HuH-7.5 (cell line): ENCODE measurements at places on chromosomes 1 and 21.
A peak's percentile ranks its signal among the peaks of the same experiment; 100 is the strongest.

DNA sequence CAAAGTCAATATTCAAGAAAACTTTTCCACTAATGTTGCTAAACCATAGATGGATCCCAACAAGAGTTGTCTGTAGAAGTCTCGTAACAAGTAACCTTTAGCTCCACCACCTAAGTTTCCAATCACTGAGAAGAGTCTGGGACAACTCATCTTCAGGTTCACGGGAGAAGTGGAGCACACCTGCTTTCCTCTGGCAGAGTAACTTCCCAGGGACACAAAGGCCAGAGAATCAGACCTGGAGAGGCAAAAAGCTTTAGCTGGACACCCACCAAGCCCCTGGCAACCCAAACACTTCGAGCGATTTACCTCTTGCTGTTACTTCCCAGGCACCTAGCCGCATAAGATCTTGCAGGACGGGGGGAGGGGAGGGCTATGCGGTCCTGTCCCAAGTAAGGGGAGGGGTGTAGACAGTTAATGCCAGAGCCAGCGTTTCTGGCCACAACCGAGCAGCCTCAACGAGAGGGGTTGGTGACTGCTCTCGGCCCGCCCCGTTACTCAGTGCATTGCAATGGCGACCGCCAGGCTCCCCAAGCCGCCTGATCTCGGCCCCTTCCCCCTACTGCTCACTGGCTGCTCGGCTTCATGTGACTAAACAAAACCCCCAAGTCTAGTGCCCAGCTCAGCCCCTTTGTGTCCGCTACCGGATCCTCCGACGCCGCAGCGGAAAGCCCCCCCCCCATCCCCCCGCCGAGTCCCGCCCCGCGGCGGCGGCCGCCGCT lies 709 bp downstream of the ZNF644 start:
- DNase-seq = peak; percentile 43

DNA sequence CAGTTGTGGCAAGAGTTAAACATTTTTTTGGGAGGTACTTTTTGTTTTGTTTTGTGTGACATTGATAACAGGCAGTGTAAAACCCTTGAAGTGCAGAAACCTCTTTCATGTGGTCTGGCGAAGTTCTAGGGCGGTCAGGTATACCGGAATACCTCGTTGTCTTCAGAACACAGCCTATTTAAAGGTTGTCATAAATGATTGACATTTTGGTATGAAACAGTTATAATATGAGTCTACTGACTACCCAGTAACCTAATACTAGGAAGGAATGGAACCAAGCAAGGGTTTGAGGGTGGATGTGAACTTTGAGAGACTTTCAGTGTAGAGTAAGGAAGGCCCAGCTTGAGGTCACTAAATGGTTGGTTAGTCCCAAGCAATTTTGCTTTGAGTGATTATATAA lies 40.5 kb downstream of the PATJ start:
- DNase-seq = no peak

DNA sequence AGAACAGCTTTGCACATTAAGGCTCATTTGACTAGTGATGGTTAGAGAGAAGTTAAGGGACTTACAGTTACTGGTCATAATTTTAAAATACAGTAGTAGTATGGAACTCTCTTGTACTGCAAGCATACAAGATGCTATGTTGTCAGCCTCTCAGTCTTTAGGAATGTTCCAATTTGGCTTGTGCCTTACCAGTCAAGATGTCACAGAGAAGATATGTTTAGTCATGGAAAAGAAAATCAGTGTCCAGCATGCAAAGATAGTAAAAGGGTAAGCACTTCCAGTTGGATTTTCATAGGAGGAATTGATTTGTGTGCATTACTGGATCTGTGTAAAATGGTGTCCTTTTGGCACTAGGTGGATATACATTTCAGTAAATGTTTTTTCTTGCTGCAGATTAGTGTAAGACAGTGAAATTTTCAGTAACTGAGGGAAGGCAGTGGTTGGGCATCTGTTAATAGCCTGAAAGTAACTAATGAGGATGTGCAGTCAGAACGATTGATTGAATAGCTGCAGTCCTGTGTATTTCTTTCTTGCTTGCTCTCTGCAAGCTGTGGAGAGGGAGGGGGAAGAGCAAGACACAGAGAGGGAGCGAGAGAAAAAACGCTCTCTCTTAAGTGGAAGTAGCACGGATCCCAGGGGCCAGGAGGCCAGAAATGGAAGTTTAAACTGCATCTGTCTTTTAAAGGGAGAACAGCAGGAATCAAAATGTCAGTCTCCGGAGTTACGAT lies 108.2 kb downstream of the CLEC20A start:
- DNase-seq = no peak

DNA sequence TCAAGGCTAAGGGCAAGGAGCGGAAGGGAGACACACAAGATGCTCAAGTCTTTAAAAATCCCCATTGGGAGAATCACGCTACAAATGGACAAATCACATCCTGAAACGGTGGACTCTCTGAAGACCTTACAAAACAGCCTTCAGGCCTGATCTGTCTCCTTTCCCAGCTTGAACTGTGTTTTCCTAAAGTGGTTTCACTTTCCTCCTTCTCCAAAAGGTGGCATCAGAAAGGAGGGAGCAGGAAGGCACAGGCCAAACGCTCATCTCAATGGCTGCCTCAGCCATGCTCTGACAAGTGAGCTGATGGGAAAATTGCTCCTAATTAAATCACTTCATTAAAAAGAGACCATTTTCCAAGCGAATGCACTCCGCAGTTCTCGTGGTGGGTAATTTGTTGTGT lies 47.7 kb downstream of the UTP25 start:
- no peak for DNase-seq

DNA sequence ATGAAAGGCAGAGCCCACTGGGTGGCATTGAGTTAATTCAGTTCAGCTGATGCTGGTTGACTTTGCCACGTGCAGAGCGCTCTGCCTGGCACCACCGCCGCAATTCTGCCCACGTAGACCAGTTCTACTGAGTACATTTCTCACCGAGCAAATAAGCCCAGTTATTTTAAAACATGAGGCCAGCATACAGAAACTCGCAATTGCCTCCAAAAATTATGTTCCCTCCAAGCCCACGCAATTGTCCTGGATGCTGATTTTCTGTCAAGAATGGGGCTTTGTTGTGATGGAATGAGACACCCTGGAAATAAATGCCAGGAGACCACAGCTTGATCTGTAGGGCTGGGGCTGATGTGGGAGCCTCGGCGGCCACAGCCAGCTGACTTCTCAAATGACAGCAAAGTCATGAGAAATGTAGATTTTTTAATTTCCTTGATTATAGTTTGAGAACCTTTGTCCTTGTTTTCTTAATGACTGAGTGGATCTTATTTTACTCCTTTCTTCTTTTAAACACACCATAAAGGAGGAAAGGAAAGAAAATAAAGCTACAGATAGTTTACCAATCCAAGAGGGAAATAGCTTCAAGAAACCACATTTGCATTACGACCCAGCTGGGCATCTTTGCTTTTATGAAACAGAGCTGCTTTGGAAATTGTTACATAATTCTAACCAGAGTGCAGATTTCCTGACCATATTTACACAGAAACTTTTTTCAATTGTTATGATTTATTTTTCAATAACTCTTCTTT lies 11.6 kb upstream of the PARP1 start:
- DNase-seq = no peak

DNA sequence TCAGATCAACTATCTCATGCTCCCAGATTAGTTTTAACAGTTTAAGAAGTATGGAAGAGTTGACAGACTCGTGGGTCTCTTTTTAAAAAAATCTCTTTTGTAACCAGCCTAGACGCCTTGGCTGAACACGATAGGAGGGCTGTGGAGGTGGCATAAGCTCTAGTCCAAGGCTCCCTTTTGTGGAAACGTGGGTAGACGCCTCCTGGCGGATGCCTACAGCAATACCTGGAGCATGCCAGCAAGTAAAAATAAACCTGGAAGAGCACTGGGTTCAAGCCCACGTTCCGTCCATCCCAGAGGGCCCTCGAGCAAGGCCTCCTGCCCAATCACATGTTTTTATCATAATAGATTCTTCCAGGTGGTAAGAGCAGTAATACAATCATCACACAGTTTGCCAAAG lies 87.9 kb downstream of the RGS7 start:
- DNase-seq = peak; percentile 30

DNA sequence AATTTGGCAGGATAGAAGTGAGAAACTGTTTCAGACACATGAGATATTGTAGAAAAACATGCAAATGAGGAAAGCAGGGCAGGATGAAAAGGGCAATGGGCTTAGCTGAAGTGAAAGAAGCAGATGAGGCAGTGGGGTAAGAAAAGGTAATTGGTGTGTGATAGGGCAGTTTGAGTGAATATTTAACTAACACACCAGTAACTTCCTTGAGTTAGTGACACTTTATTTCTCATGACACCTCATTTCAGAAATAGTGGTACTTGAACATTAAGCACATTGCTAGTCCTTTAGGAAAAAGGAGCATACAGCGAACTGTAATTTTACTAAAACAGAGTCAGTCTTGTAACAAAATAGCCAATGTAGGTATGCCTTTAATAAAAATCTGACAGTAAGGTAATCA lies 415.0 kb downstream of the DPYD start:
- no peak for DNase-seq

- no peak for DNase-seq
These were observed 777 bp upstream of the TRIM67 start for GRCh38 chr1:231160895-231161666.

DNA sequence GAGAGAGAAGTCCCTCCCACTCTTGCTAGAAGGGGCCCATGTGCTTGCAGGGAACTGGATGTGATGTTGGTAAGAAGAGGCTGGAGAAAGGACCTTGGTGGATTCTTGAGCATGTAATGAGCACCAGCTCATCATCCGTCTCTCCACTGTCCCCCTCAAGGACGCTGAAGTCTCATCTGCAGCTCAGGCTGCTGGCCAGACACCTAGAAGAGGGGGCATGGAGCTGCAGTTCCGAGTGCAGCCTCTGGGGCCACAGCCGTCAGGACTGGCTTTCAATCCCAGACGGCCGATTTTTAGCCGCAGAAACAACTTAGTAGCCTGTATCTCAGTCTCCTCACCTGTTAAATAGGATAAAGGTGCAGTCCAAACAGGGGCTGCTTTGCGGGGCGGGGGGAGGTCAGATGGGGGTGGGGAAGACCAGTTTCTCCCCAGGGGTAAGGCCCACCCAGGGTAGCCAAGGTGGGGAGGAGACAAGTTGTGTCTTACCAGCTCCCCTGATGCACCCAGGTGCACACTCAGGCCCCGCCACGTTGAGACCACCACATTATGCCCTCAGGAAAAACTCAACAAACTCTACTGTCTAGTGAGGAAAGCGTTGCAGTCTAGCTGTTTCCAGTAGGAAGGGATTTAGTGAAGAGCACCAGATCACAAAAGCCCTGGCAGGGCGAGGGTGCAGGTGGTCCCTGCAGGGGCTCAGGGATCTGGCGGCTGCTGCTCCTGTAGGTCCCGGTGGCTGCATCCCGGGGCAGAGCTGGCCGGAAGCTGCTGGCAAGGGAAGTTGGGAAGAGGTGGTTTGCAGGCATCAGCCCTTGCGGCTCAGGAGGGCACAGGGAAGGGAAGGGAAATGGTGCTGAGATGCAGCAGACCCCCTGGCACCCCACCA lies 29.5 kb downstream of the LDLRAP1 start:
- peak; percentile 83 for DNase-seq

DNA sequence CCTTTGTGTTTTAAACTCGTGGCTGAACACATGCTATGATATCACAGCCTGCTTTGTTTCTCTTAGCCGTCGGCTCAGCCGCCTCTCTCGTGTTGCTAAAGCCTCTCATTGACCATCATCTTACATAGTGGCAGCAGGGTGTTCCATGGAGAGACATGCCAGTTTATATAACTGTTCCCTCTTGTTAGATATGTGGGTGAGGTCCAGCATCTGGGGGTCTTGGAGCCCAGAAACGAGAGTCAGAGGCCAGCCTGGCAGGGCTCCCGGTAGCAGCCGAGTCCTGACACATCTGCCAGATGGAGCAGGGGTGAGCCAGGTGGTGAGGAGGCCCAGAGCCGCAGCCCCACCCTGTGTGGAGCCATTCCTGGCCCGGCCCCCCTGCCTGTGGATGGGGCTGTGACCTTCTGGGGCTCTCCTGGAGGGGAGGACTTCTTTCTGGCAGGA lies 11.9 kb downstream of the PODN start:
- DNase-seq = no peak

DNA sequence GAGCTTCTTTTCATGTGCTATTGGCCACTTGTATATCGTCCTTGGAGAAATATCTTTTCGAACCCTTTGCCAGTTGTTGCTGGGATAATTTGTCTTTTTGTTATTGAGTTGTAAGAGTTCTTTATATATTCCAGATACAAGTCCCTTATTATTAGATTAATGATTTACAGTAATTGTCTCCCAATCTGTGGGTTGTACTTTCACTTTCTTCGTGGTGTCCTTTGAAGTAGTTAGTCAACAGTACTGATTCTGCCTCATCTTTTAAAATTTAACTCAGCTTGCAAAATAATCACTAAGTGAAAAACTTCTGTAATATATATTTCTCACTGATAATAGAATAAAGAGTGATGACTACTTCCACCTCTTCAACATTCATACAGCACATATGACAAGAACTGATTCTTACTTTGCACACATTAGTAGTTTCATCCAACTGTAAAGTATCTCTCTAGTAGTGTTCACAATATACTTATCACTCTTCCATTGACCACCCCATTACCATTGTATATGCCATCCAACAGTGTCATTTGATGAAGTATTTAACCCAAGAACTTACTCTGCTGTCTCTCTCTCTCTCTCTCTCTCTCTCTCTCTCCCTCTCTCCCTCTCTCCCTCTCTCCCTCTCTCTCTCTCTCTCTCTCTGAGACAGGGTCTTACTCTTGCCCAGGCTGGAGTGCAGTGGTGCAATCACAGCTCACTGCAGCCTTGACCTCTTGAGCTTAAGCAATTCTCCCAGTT lies 104.2 kb upstream of the DMRTA2 start:
- no peak for DNase-seq

DNA sequence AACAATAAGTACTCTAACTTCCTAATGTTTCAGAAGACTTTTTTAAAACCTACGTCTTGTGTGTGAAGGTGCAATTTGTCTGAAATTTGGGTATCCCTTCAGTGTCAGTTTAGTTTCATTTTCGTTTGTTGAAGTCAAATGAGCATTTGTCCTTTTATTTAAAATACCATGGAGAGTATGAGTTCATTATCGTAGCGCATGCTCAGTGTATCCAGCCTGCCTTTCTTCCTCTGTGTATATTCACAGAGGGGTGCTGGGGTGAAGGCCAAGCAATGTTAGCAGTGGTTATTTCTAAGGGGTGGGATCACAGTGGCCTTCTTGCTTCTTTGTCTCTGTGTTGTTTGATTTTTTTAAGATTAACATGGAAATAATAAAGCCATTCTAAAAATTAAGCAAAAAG lies 43.2 kb downstream of the CNN3 start:
- no peak for DNase-seq

DNA sequence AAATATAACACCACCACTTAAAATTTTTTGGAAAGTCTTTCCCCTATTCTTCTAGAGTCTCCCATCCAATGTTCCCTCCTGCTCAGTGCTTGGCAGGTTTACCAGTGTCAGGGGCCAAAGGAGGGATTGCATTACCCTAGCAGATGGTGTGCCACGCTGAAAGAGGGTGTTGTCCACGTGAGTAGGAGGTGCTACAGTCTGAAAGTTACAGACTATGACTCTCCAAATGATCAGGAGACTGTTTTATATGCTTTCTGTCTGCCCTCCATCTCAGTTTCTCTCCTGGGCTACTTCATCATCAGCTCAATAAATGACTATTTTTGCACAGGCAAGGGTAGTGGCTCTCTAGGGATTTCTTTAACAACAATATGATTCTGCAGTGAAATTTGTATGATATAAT lies 31.3 kb upstream of the ANGPTL7 start:
- DNase-seq = no peak
